ENCODE measurements at places on chromosomes 4 and X.
A peak's percentile ranks its signal among the peaks of the same experiment; 100 is the strongest.

GRCh38 chrX:131677655-131678628, 134.1 kb downstream of the OR13H1 start:
- no peak for DNase-seq

GRCh38 chrX:110397339-110397738, 38.7 kb downstream of the RTL9 start:
- DNase-seq = no peak

GRCh38 chr4:35965300-35965699, 279.0 kb downstream of the ARAP2 start:
- no peak for DNase-seq

DNA sequence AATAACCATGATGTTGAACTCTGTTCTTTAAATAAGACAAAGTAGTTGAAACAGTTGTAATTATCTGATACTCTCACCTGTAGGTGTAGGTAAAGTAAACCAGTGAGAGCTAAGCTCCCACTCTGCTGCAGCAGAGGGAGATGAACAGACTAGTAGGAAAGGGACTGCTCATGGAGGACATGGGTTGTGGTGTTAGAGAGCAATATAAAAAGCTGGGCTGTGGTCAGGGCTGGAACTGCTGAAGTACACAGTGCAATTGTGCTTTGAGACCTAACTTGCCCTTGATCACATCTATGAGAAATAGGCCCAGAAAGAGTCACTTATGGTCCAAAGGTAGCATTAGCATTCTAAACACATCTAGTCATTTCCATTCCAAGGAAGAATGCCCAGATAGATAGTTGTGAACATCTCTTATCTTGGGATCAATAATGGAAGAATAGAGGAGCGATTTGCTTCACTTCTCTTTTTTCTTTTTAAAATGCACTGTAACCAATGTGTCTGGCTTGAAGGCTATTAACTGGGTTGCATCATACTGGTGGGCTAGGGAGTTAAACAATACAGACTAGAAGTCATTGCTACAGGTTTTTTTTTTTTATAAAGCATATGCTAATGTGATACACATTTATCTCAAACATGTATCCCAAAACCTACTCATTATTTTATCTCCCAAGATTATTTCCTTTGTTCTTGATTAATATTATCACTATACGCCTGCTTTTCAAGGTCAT, 251.3 kb upstream of the CENPE start:
- DNase-seq = no peak

DNA sequence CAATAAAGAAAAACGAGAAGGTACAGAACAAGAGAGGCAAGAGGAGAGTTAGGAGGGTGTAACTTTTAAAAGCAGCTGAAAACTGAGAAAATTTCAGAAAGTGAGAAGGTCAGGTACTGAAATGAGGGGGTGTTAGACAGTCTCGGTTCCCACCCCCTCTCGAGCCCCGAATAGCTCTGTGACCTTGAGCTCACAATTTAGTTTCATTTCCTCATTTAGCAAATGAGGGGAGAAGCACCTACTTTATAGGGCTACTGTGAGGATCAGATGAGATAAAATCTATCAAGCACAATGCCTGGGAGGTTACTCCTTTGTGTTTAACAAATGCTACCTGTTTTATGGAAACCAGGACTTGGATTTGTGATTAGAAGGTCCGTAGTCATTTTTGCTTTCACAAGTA, 4.9 kb downstream of the UGT8 start:
- no peak for DNase-seq

DNA sequence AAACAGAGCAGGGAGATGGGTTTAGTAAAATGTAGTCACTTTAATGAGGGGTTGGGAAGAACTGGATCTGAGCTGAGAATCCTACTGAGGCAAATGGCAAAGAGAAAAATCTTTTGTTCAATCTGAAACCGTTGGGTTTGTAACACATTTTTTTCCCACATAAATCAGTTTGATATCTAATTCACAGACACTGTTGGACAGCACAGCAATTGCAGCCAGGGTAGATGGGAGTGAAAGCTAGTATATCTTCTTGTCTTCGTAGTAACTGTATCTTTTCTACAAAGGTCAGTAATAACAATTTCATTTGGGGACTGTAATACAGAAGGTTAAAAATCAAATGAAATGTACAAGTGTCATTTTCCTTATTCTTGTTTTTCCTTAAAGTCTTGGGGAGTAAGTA, 649.5 kb upstream of the ATOH1 start:
- DNase-seq = no peak

DNA sequence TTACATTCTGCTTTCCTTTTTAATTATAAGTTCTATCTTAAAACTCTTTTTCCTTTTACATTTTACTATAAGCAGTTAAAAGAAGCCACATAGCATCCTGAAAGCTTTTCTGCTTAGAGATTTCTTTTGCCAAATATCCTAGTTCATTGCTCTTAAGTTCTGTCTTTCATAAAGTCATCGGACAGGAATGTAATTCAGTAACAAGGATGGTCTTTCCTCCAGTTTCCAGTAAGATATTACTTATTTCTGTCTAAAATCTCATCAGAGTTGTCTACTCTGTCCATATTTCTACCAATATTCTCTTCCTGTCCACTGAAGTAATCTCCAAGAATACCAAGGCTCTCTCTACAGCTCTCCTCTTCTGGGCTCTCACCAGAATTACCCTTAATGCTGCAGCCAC, 37.5 kb upstream of the ADH1C start:
- no peak for DNase-seq

DNA sequence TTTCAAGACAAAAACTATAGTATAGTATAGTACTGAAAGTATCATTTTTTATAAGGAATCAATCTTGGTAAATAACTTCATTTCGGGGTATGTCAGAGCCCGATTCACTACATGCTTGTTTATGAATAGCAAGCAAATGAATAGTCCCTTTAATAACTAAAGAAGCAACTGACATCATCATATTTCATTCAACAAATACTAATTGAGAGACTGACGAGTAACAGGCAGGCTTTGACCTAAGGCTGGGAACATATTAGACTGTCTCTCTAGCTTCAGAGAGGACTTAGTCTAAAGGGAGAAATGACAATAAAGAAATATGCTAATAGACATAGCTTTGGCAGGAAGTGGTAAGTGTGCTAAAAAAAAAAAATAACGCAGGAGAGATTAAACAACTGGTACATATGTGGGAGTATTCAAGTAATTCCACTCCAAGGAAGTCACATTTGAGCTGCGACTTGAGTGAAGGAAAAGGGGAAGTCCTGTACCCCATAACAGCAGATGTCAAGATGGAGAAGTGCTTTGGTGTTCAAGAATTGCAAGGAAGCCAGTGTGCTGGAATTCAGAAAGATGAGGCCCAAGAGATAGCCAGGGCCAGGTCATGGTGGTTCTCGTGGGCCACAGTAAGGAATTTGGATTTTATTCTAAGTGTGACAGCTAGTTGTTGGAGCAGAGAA, 284.9 kb downstream of the FBXO8 start:
- no peak for DNase-seq

DNA sequence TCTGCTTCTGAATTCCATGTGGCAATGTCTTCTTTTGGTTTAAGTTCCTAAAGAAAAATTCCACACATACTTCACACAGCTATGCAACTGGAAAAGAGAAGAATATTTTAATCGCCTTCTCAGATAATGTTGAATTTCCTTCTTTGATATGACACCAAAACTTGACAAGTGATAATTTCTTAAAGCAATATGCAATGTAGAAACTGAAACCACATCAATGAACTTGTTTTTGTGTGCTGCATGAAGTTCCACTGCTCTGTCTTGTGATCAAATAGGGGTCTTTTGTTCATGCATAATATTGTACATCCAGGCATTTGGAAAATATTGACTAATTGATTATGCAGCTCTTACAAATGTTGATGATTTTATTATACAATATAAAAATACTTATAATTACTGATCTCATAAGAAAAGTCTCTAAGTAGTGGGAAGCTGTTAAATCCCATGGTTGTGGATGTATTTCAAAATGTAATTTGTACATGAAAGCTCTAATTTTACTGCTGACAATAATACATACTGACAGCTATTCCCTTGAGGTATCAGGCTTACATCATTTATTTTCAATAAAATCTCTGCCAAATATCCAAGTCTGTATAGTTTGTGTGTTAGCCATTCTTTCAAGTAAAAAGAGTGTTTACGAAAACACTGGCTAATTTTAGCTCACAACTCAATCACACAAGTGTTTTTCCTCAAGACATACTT, 56.5 kb downstream of the AGA start:
- no peak for DNase-seq

- DNase-seq = peak; percentile 41
Measured at GRCh38 chr4:8221476-8221875, 22.4 kb downstream of the SH3TC1 start.

GRCh38 chr4:14879683-14880082, 122.6 kb upstream of the CPEB2 start:
- no peak for DNase-seq
